ENCODE measurements at places on chromosomes 7 and 10.

- DNase-seq = no peak
These were observed 11.1 kb upstream of the HERPUD2 start for GRCh38 chr7:35705932-35706461.

DNA sequence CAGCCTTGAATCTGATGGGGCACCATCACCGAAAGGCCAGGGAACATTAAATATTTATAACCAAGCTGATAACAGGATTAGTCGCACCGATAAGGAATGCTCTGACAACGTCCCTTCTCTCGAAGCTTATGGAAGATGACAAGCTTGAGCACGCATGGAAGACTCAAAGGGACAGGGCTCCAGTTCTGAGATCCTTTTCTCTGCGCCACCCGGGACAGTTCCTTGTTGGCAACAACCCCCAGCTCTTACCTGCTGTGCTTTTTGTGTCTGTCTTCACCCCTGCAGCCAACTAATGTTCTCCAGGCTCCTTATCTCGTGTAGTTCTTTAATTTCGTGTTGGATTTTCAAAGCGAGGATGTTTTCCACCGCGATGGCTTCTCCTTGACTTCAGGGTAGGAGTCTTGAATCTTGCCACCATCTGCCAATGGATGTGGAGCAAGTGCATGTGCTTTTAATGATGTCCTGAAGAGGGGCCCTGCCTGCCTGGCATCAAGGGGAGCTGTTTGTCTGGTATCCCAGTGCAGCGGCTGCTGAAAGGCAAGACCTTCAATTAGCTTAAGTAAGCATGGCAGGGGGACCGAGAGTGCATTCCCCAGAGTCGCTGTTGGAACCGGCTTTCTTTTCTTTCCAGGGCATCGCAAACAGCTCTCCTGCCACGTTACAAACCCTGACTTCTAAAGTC, 354 bp upstream of the FERD3L start:
- DNase-seq = no peak

- no peak for DNase-seq
These were observed 9.9 kb upstream of the DPYSL4 start for GRCh38 chr10:132176623-132177500.

DNA sequence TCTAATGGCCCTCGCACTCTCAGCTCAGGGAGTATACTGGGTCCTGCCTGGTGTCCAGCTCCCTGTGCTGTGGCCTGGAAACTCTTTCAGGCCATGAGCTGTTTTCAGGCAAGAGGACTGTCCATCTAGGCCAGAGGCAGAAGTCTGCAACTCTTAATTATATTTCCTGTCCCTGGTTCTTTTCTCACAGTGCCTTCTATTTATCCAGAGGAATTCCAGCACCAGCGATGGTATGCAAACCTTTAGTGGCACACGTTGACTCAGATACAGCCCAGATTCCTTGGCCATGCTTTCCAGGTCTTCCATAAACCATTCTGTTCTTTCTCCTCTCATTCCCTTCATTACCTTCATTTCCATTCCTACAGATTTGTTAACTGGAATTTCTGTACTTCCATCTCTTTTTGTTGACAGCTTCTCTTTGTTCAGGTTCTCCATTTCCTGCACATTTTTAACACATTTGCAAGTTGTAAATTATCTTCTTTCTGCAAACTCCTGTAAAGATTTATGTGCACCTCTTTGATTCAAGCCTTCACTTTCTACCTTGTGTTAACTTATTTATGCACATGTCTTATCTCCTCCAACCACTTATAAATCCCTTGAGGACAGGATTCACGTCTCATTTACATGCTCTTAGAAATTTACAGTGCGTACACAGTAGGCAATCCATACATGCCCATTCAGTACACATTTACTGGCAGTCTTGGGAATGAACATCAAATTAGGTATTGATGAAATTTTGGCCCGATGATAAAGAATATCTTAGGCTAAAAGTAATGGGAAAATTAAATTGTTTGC, 172.1 kb downstream of the CELF2 start:
- no peak for DNase-seq

GRCh38 chr7:34361663-34362250, 296.3 kb upstream of the NPSR1 start:
- no peak for DNase-seq

DNA sequence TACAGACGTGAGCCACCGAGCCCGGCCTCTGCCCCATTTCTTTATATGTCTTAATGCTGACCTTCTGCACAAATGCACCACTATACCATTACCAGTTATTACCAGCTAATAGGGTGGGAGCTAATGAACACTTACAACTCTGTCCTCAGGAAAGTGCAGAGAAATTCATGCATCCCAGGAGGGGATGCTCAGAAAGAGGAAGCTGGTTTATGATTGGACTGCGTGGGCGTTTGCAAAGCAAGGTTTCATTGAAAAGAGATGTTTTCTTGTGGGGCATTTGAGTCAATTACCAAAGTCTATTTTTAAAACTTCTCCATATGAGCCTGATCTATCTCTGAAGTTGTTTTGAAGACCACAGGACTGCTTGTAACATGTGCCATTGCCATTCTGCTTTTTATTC, 417.7 kb upstream of the CELF2 start:
- no peak for DNase-seq

GRCh38 chr7:108027239-108027638, 24.3 kb upstream of the LAMB1 start:
- no peak for DNase-seq

DNA sequence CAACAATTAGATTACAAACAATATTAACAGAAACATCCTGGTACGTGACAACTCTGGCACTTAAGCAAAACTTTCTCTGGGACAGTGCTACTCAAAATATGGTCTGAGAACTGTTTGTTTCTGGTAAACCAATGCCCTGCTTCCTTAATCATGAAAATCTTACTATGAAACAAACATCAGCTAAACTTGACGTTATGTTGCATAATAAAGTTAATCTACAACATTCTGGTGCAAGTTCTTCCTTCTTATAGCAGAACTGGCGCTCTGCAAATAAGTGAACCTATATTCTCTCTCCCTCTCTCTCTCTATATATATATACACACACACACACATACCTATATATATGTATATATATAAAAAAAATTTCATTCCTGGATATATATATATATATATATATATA, 7.8 kb downstream of the C7orf33 start:
- DNase-seq = no peak

GRCh38 chr7:16564909-16565426, 38.3 kb downstream of the LRRC72 start:
- peak; percentile 13 for DNase-seq

GRCh38 chr7:153628825-153629224, 423.4 kb upstream of the DPP6 start:
- no peak for DNase-seq

- no peak for DNase-seq
These were observed 276.5 kb upstream of the SMIM30 start for GRCh38 chr7:113394856-113395255.
